ENCODE measurements at places on chromosomes 6 and 20.

DNA sequence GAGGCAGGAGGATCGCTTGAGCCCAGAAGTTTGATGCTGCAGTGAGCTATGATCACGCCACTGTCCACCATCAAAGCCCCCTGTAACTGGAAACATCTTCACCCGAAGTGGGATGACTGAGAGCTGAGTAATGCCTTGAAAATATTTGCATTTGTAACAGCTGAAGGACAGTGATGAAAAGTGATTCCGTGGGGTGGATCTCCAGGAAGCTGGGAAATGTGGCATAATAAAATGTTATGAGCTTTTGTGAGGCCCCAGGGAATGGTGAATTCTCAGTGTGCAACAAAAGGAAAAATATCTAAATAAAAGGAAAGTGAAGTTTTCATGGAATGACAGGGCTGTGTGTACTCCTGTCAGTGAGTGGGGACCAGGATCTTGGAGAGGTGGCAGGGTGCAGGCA lies 92.0 kb downstream of the JAG1 start:
- no peak for DNase-seq

DNA sequence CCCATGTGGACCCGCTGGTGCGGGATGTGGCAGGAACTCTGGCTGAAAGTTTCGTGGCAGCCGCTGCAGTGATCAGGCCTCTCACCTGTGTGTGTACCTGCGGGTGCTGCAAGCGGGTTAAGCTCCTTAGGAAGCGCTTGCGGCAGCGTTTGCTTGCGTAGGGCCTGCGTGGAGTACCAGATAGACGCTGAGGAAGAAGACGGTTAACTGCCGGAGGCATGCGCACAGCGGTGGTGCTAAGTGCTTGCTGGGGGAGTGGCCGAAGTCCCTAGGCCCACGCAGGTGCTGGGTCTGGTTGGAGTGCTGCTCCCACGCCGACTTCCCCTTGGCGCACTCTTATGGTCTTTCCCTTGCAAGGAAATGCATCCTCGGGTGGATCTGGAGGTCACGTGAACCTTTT lies 23.0 kb downstream of the ZSCAN31 start:
- no peak for DNase-seq

DNA sequence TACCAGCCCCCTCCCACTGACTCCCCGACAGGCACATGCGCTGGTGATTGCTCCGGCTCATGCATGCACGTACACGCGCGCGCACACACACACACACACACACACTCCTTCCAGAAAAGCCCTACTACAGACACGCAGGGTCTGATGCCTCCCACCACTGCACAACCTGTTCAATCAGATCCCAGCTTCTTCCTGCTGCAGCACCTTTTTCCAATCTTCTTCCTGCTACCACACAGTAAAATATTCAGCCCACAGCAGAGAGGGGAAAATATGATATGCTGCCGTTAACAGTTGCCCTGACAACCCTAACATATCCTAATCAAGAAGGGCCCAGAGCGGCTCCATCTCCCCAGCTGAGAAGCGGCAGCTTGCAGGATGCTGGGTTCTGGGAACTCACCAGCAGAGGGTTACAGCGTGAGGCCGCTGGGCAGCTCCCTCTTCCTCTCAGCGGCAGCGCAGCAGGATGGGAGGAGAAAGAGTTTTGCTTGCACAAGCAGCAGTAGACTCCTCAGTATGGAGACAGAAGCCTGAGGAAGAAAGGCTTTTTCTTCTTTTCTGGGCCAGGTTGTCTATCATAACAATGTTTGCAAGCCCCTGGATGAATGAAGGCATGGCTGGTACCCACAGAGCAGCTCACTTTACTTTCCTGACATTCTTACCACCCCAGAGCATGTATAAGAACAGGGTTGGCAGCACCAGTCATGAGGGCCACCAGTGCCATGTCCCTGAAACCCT lies 23.9 kb downstream of the MAP7 start:
- peak; percentile 20 for DNase-seq

GRCh38 chr6:53494076-53494475 lies 50.8 kb downstream of the GCLC start:
- no peak for DNase-seq

DNA sequence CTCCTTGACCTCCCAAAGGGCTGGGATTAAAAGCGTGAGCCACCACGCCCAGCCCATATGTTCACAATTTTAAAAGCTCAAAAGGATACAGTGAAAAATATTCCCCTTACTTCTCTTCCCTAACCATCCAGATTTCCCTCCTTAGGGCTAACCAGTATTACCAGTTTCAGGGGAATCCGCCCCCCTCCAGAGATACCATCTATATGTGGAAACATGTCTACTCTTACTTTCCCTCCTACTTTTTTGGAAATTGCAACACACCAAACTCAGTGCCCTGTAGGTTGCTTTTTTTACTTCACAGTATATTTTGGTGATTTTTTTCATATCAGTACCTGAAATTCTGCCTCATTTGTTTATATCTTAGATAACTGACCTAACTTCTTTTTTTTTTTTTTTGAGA lies 6.9 kb upstream of the RPL10A start:
- DNase-seq, result no peak

- no peak for DNase-seq
Measured at GRCh38 chr6:162488444-162488843, 239.1 kb downstream of the PRKN start.

DNA sequence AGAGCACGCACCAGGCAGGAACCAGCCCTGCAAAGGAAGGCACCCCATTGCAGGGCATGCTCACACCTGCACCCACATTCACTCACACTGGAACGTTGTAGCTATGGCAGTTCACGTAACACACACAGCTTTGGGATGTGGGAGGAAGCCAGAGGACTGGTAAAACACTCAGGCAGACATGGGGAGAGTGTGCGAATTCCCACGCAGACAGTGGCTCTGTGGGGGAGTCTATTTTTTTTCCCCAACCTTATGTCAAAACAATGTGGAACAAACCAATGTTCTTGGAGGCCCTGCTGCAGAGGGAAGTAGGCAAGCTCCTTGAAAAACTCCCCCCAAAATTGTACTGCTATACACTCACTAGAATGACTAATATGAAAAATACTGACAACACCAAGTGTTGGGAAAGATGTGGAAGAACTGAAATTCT lies 91.0 kb downstream of the PPP1R14C start:
- DNase-seq, result no peak

GRCh38 chr6:39834278-39834677 lies 42.1 kb downstream of the DAAM2 start:
- no peak for DNase-seq

DNA sequence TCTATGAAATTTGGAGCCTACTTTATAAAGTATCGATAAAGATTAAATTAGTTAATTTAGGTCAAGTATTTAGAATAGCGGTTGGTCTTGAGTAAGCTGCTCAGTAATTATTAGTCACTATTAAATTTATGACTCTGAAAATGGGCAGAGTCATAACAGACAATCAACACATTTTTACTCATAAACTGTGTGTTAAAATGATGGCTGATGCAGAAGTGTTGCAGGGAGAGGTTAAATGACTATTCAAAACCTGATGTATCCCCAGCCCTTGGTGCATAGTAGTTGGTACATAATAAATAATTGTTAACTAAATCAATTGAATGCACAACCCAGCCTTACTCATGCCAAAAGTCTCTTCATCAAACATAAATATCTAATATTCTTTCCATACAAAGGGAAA lies 30.6 kb downstream of the HIVEP2 start:
- no peak for DNase-seq

DNA sequence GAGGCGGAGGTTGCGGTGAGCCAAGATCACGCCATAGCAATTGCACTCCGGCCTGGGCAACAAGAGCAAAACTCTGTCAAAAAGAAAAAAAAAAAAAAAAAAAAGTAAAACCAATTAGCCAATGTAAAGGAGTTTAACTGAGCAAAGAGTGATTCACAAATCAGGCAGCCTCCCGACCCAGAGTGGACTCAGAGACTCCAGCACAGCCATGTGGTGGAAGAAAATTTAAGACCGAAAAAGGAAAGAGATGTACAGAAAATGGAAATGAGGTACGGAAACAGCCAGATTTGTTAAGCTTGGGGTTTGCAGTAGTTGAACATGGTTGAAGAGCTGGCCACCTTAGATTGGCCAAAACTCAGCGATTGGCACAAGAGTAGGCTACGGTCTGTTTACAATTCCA lies 51.4 kb downstream of the ERMARD start:
- no peak for DNase-seq

GRCh38 chr20:10022625-10023024 lies 12.2 kb upstream of the ANKEF1 start:
- no peak for DNase-seq

- no peak for DNase-seq
Measured at GRCh38 chr6:143772116-143773086, 70.7 kb upstream of the LTV1 start.

GRCh38 chr6:146635165-146635564 lies 36.4 kb downstream of the ADGB start:
- no peak for DNase-seq

GRCh38 chr6:66128243-66128642 lies 421.2 kb upstream of the EYS start:
- DNase-seq, result no peak

GRCh38 chr20:54267483-54268003 lies 59.7 kb downstream of the PFDN4 start:
- DNase-seq, result no peak

DNA sequence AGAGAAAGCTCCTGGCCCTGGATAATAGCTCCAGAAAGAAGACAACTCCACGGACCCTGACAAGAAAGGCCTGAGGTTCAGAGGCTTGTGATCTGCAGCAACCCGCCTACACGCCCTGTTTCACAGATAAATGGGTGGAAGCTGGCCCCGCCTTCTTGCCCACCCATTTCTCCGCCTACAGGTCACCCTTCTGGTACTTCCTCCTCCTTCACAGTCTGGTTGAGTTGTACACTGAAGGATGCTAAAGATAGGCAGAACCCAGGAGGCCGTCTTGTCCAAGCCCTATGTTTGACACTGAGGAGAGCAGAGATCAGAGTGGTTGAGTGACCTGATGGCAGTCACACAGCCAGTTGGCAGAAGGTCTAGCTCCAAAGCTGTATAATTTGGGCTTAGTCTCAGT lies 34.2 kb upstream of the MDGA1 start:
- DNase-seq, result peak; percentile 60

DNA sequence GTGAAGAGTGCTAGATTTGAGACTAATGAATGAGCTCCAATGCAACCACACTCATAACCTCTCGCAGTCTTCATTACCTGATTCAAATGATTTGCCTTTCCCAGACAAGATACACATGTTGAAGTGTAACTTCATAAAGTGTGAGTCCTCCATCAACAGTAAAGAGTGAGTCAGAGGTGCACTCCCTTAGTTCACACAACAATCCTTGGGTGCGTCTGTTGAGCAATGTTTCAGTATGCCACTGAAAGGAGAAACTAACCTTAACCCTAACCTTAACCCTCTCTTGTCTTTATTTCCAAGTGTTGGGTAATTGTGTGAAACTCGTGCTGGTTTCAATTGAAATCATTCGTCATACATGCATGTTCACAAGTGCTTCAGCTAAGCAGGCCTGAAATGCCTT lies 21.0 kb upstream of the RIN2 start:
- no peak for DNase-seq

Data from stimulated activated CD4-positive, alpha-beta T cell treated with anti-CD3 and anti-CD28 coated beads, Interleukin-12 subunit alpha, Interleukin-12 subunit beta, amount 100 ng/mL, for 24 hours (primary cell).